Fibroblast of gingiva (primary cell): ENCODE measurements at places on chromosomes 12 and 14.

DNA sequence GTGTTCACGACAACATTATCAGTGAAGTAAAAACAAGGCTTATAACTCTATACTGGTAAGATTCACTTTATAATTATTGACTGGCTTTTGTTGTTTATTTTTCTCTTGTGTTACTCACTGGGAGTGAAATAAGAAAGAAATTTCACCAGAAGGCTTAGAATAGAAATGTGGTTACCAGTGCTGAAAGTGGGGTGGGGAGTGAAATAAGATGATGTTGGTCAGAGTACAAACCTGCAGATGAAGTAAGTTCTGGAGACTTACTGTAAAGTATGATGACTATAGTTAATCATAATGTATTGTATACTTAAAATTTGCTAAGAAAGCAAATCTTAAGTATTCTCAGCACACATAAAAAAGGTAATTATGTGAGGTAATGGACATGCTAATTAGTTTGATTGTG, 198.4 kb downstream of the KLHL28 start:
- no peak for DNase-seq

- DNase-seq = no peak
These were observed 335.0 kb downstream of the BCL11B start for GRCh38 chr14:98937021-98937420.

DNA sequence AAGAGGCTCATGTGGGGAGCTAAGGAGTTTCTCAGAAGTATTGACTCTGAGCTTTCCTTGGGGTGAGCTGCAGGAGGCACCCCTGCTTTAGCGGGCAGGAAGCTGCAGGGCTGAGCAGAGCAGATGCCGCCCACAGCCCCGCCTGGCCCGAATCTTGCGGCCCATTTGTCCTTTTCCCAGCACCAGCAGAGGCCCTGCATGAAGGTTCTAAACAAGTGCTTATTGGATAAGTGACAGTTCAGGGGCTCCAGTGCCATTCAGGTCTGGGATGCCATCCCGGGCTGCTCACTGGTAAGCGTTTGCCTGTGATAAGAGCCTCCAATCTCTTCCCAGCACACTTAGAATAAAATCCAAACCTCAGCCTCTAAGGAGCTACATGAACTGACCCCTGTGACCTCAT, 11.4 kb downstream of the RILPL1 start:
- no peak for DNase-seq

DNA sequence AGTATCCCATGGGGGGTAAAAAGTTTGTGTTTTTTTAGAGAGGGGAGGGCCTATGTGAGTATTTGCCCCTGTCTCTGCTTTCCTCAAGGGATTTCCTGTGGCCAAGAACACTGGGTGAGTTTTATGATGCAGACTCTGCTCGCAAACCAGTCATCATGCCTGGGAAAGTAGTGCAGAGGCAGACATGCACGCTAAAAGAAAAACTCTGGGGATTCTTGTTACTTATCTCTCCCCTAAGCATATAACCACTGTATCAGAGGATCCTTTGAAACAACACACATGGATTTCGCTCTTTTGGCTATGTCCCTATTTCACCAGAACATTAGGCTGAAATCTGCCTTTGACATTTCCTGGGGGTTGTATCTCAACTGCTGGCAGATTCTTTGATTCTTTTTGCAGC, 1845.8 kb upstream of the SEL1L start:
- no peak for DNase-seq

DNA sequence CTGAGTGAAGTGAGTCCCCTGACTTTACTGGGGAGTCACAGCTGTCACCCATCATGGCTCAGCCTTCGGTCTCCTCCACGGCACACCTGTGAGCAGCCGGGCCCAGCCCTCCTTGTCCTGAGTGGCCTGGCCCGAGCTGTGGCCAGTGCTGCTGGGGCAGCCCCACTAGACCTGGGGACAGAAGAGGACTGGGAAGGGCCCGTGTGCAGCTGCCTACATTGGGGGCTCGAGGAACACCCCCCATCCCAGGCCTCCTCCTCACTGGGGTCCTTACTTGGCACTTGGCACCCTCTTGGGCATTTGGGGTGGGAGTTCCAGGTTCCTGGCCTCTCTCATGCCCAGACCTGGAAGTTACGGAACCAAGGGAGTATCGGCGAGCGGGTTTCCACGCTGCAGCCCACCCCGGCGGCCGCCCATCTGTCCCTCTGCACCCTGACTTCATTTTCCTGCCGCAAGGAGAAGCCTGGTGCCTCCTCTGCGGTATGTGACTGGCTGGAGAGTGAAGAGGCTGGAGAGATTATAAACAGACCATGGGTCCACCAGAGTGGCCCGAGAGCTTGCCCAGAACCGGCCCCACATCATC, 179.7 kb downstream of the KIF26A start:
- DNase-seq = no peak

- peak; percentile 98 for DNase-seq
These were observed 297.9 kb upstream of the AMIGO2 start for GRCh38 chr12:47377414-47378221.

DNA sequence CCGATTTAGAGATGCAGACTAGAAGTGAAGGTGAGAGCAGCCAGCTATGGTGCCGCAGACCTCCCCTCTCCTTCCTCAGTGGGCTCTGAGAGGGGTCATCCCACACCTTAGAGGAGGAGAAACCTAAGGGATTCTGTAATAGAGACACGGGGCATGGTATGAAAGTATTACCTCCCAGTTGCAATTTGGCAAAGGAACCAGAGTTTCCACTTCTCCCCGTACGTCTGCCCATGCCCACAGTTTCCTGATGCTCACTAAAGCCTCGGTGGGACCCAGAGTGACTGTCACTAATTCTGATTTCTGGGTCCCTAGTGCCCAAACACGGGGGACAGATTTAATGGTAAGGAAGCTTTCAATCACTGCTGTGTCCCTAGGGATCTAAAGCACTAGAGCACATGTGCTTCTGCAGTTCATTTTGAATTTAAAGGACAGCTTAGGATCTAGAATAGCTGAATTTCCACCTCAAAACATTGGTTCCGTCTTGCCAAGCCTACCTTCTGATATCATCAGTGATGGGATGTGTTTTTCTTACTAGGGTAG, 44.1 kb downstream of the DAD1 start:
- no peak for DNase-seq

DNA sequence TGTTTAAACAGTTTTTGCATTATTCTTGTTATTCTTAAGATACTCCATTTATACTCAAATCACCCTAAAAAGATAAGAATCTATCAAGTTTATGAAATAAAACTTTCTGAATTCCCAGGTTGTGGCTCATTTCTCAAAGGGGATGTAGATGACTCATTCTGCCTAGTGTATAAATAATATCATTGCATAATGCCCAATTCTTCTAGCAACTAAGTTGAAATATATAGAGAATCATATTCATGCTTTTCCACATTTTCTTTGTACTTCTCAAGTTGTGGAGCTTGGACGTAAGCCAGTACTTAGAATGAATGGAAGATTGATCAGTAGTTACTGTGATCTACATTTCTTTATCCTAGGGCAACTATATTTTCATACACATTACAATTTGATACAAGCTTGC, 201.1 kb downstream of the PPFIA2 start:
- peak; percentile 35 for DNase-seq

DNA sequence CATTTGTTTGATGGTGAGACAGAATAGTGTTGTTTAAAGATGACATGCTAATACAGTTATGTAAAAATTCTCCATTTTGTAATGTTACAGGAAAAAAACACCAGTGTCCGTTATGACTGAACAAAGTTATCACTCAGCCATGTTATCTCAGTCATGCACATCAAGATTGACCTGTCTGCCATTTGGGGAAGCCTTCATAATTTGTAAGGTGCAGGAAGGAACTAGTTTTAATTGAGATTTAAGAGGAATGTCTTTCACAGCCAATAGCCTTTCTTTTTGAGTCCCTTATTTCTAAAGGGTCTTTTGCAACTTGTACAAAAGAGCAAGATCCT, 432.2 kb downstream of the RAD51B start:
- no peak for DNase-seq

DNA sequence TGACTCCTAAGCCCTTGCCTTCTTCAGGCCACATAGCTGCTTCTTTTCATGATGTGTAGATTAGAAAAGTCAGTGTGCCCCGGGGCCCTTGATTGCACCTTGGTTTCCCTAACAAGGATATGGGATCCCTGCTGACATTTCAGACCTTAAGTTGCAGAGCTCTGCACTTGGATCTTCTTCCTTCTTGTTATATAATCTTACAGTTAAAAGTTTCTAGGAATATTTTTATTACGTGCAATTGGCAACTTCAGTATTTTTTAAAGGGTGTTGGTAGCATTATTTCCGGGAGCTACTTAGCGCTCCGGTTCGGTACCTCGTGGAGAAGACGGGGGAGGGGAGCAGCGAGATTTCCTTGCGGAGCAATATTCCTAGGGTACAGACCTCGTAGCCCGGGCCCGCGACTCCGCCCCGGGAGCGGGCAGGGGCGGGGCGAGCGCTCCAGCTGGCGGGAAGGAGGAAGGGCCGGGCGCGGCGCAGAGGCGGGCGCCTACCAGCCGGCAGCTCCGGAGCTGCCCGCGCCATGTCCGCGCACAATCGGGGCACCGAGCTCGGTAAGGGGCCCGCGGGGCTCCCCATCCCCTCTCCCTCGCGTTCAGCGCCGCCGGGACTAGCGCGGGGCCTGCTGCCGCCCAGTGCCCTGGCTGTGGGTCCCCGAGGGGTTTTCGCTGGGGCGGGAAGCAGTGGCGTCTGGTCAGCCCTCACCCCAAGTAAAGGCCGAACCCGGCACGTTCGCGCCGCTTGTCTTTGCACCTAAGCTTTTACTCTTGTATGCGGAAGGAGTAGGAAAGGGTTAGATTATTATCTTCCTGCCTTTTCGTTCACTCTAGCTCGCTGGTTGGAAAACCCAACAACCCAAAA, at the start of gene DERA:
Gene DERA, plus strand, starts transcription at position 469 of the 858 bp plus-strand sequence. Its CDS starts 52 bp downstream, at position 521.
- DNase-seq = peak; percentile 72

DNA sequence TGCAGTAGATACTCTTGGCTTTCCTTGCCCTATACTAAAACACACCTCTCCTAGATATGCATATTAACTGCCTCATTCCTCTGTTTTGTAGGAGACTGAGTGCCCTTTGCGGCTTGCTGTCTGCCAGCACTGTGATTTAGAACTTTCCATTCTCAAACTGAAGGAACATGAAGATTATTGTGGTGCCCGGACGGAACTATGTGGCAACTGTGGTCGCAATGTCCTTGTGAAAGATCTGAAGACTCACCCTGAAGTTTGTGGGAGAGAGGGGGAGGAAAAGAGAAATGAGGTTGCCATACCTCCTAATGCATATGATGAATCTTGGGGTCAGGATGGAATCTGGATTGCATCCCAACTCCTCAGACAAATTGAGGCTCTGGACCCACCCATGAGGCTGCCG, 15.4 kb downstream of the TRAFD1 start:
- no peak for DNase-seq

DNA sequence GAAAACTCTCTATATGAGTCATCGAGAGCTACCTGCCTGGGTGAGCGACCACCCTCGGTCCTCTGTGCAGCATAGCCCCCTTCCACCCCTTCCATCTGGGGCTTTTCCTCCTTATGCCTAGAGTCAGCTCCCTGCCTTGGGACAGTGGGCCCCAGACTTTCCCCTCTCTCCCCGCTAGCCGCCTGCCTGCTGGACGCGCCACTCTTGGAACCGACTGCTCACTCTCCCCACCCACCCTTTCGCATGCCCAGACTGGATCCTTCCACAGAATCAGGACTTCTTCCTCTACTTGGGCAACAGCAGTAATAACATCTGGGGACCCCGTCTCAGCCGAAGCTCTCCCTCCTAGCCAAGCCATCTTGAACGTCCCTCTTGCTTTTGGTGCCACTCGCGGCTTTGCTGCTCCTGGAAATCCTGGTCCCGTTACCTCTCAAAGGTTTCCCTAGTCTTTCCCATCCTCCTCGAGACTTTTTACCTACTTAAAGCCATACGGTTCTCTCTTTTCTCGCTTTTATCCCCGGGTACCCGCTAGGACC, 671 bp downstream of the ESYT1 start:
- no peak for DNase-seq

DNA sequence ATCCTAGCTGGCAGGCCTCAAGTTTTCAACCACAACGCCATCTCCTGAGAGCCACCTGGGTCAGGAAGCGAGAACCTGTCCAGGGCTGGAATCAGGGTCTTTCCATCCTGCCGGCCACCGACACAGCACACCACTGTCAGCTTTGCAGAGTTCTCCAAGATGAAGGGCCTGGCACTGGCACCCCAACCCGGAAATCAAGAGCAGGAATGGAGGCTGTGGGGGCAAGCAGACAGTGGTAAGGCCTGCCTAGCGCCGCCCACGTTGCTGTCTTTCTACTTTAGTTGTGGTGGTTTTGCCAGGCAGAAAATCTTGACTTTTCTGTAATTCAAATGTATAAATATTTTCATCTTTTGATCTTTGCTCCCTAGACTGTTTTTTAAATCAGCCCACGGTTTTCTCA, 90.7 kb downstream of the ITPK1 start:
- DNase-seq = no peak

DNA sequence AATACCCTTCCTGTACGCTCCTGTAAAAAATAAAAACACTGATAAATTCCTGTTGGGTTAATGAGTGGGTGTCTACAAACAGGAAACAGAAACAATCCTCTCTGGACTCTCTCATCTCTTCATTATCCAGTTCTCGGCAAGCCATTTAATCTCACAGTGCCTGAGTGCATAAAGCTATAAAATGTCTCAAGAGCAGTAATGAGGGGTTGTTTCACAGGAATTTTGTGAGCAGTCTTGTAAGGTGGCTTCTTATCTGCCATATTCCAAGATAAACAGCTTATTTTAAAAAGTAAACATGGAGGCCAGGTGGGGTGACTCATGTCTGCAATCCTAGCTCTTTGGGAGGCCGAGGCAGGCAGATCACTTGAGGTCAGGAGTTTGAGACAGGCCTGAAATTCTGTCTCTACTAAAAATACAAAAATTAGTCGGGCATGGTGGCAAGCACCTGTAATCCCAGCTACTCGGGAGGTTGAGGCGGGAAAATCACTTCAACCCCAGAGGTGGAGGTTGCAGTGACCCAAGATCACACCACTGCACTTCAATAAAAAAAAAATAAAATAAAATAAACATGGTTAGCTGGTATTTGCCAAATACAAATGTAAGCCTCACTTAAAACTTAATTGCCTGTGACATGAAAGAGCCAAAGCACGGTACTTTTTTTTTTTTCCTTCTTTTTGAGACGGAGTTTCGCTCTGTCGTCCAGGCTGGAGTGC, 54.0 kb downstream of the CLIP1 start:
- DNase-seq = no peak

DNA sequence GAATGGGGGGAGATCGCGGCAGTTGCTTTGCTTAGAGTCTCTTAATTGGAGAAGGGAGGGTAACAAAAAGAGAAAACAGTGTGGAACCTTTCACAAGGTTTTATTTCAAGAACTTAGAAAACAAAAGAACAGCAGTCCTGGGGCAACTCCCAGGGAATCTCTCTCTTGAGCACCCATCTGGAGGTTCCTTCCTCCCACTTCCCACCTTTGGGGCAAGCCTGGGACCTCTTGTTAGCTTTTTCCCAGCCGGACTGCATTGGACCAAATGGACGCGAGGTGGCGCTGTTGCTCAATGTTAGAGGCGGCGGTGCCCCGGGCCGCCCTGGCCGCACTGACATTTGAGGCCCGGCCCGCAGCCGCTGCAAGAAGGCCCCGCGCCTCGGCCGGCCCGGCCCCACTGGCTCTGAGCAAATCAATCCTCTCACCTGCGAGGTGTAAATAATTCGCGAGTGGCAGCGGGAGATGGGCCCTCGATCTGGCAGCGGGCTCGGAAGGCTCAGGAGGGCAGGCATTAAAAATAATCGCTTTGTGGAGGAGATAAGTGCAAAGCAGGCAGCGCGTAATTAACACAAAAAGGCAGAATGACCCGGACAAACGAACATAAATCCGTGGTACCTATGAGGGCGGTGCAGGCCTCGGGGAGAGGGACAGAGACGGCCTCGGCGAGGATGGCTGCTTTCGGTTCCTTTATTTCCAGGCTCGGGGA, 2.8 kb upstream of the HOXC8 start:
- DNase-seq = peak; percentile 55
